GM18507 (cell line): ENCODE measurements at places on chromosomes 7 and 10.
A peak's percentile ranks its signal among the peaks of the same experiment; 100 is the strongest.

DNA sequence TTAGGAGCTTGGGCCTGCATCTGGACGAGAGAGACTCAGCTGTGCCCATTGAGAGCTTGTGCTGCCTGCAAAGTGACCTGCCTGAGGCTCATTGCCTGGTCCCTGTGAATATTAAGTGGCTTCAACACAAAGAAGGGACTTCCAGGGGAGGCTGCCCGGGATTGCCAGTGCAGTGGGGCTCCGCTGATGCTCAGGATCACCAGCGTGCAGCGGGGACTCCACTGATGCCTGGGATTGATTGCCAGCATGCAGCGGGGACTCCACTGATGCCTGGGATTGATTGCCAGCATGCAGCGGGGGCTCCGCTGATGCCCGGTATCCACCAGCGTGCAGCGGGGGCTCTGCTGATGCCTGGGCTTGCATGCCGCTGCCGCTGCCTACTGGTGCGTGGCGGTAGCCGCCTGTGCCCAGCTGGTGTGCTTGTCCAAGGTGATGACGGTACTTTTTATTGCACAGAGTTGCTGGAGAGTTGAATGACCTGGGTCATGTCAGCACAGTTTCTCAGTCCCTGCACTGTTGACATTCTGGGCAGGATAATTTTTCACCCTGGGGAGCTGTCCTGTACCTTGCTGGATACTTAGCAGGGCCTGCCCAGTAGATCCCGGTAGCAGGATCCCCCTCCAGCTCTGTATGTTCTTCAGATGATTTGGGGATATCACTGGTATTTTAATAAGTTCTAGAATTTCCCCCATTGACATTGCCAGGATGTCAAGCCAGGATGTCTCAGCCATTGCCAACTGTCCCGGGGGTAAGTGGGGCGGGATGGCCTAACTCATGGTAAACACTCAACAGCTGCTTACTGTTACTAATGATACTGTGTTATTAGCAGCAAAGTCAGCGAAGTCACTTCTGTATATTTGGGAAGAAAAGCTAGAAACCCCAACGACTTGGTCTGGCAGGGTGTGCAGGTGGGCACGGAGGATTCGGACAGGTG, 13.0 kb downstream of the DOCK1 start:
- DNase-seq, result no peak

- no peak for DNase-seq
Measured at GRCh38 chr10:120386896-120387295, 70.1 kb upstream of the PLPP4 start.

DNA sequence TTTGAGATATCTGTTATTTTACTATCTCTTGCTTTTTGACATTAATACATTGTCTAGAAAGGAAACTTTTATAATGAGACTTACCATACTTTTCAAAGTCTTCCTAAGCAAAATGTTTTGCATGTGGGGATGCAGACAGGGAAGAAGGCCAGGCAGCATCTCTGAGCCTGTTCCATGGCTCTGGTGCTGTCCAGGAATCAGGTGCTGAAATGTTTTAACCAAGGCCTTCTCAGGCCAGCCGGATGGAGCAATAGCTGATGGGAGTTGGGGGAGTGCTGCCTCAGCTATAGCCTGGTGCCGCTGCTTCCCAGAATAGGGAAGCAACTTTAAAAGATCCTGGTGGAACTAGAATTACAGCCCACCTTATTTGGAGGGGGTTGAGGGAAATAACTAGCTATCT, 38.5 kb downstream of the CRTAC1 start:
- no peak for DNase-seq

DNA sequence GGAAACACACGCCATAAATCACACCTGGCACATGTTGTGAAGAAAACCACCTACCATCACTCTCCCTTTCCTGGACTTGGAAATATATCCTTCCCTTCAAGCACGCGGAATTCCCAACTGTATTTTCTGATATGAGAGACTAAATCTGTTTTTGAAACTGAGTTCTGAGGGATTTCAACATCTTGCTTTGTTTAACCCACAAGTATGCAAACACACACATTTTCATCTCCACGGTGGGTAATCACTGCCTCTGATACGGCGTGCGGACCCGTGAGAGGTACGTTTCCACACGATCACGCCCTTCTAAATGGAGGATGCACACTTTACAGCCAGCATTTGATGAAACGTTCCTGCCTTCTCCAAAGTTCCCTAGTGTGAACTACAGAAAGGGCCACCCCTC, 83.4 kb downstream of the ZRANB1 start:
- no peak for DNase-seq

GRCh38 chr10:111277661-111278060, 200.8 kb downstream of the ADRA2A start:
- no peak for DNase-seq

GRCh38 chr7:148715027-148715426, 16.3 kb downstream of the CUL1 start:
- no peak for DNase-seq

GRCh38 chr7:102204212-102204611, 82.5 kb upstream of the SH2B2 start:
- DNase-seq, result no peak

GRCh38 chr10:132726194-132726593, 59.8 kb downstream of the NKX6-2 start:
- DNase-seq, result no peak

GRCh38 chr10:102009801-102010425, 46.1 kb downstream of the ARMH3 start:
- DNase-seq, result peak; percentile 47

DNA sequence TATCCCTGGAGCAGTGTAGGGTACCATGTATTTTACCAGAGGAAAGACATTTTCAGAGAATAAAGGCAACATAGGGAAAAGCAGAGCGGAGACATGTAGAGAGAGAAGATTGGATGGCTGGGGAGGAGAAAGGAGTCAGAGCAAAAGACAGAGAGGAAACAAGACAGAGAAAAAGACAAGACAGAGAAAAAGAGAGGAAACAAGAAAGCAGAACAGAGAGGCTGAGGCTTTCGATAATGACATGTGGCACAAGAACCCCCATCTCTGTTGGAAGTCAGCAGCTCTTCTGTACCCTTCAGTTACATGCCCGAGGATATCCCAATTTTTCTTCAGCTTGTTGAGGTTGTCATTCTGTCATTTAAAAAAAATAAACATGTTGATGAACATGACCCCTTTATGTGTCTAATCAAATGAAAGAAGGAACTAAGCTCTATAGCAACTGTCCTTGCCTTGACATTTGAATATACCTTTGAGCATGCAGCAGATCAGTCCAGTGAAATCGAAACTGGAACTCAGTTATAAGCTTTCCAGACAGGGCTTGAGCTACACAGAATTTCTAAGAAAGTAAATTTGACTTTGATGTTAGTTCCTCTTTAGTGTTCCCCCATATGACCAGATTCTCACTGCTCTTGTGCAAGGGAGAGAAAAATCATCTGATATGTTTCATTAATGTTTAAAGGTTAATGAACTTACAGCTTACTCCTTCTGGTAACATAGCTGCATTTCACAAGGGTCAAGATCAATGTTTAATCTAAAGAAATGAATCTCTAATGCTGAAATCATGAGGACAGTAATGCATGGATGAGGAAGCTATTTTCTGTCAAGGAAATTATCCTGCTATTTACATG, 75.1 kb upstream of the SP4 start:
- DNase-seq, result peak; percentile 39

DNA sequence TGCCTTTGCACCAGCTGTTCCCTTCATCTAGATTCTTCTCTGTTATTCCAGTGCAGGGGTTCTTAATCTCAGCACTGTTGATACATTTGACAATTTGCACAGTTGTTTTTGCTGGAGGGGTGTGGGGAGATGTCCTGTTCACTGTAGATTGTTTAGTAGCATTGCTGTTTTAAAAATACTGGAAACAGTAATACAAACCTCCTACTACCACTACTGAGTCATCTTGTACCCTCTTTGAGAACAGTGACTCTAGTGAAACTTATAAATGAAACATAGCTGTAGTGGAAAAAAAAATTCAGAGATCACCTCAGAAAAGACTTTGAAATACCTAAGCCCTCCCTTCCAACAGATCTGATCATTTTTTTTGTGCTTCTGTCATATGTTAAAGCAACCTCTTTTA, 154.8 kb upstream of the TMEM196 start:
- DNase-seq, result peak; percentile 18

DNA sequence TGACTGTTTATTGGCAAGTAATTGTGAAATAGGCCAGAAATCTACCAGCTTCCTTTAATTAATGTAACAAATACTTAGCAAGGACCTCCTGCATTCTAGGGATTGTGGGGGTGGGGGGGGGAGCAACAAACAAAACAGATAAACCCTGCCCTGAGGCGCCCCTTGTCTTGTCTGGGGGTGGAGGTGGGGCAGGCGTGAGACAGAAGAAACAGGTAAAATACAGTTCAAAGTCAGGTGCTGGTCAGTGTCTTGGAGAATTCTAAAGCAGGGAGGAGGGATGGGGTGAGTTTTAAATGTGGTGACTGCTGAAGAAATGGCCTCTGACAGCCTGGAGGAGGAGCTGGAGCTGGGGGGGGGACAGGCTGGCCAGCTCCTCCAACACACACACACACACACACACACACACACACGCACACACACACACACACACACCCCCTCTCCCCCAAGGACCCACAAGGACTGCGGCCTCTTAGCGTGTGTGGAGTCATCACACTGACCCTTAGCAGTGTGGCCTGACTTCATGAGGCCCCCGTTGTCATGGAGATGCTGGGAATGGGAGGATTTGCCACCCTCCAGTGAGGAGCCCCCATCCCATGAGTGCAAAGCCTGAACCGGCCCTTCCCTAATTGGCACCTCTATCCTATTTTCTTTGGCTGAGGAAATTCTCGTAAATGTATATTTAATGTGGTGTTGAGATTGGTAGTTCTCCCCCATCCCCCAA, 190.4 kb downstream of the MGMT start:
- DNase-seq, result no peak

- no peak for DNase-seq
Measured at GRCh38 chr10:47183704-47184041, 116.3 kb upstream of the GDF10 start.

DNA sequence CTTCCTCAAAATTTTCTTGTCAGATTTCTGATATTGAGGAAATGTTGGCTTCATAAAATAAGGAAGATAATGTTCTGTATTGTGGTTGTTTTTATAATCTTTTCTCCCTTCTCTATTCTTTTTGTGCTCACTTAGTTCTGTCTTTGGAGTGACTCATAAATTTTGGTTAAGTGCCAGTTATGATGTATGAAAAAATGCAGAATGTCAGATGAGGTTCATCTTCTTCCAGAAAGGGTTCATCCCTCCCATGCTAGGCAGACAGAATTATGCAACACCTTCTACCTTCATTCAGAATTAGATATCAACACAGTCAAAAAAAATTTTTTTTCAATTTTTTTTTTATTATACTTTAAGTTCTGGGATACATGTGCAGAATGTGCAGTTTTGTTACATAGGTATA, 36.6 kb upstream of the CYP2C19 start:
- DNase-seq, result no peak

DNA sequence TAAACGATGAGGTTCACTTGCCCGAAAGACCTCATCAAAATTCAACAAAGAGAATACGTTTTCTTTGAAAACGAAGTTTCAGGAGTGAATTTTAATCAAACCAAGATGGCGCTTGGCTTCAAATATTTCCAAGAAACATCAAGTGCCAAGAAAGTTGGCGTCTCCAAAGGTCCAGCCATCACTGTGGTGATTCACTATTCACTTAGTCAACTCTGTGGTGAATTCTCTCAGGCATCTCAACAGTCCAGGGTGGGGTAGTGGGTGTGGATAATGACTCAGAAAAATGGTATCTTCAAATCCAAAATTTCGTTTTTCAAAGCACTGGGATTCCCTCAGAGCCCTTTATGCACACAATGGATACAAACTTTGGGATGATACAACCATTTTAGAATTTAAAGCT, 133.1 kb downstream of the SVIL start:
- no peak for DNase-seq

DNA sequence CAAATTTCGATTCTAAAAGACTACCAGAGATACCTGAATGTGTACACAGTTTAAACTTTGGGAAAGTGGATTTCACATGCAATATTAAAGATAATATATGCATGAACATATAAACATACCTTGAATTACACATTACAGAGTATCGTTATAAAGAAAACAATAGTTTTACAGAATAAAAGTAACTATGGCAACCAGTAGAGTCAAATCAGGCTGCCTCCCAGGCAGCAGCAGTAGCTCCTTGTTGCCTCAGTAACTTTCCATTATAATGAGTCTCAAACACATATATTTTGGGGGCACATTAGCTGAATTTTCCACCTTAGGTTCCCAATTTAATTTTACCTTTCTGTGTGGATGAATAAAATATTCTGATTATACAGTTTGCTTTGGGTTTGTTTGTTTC, 164.4 kb upstream of the FEZF1 start:
- DNase-seq, result no peak

DNA sequence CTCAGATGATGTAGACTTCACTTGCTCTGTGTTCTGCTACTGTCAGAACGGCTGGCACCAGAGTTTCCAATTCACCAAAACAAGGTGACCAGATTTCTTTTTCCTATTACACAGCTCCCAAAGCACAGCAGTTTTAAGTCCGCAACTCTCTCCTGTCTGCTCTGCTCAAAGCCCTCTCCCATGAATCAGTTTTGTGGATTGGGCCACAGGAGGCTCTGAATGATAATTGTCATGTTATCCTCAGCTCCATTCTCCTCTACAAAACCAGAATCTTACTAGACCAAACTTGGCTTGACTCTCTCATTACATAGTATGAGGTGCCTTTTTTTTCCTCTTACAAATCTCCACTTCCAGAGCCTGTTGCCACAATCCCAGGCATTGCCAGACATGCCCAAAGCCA, 223.5 kb downstream of the SNX13 start:
- no peak for DNase-seq

GRCh38 chr10:59176241-59177030, at the start of gene PHYHIPL:
PHYHIPL (plus strand) TSS chr10:59176643; CDS start chr10:59176854, 211 bp downstream.
- DNase-seq, result no peak

- DNase-seq, result no peak
Measured at GRCh38 chr10:52252307-52252706, 61.8 kb upstream of the DKK1 start.

GRCh38 chr10:72954596-72955554, at the start of gene PLA2G12B:
PLA2G12B (minus strand) TSS chr10:72954806; CDS start chr10:72954685, 121 bp downstream.
- DNase-seq, result no peak

GRCh38 chr10:43195557-43195956, 57.3 kb downstream of the CSGALNACT2 start:
- no peak for DNase-seq

DNA sequence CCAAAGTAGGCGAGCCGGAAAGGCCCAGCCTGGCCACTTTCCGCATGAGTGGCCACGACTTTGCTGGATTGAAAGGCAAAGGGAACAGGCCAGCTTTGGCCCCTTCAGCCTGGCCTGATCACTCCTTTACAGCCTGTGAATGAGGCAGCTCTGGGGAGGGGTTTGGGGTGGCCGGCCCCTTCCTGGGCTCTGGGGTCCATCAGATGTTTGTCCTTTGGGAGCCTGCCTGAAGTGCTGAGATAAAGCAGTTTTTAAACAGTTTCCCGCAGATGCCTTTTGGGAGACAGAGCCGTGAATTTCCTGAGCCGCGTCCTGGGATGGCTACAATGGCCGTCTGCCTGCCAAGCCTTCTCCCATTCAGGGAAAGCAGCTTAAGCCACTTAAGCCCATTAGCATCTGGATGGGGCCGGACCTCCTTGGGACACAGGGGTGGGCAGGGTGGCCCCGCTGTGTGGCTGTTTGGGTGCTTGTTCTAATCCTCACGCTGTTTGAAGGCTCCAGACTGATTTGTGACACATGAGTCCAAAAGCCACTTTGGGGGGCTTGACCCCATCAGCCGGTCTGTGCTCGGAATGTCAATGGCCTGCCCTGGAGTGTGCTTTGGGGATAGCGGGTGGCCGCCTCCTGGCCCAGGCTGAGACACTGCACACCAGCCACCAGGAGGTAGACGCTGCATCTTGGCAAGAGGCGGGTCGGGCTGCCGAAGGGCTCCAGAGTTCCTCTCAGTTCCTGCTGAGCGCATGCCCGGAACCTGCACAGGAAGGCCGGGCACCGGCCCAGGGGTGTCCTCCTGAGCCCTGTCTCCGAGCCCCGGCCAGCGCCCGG, 38.9 kb downstream of the NKX6-2 start:
- no peak for DNase-seq
